Activated effector memory CD4-positive, alpha-beta T cell treated with Interleukin-2 at 50 U/mL for 16 hours (primary cell): ENCODE measurements at places on chromosomes 7 and 10.

DNA sequence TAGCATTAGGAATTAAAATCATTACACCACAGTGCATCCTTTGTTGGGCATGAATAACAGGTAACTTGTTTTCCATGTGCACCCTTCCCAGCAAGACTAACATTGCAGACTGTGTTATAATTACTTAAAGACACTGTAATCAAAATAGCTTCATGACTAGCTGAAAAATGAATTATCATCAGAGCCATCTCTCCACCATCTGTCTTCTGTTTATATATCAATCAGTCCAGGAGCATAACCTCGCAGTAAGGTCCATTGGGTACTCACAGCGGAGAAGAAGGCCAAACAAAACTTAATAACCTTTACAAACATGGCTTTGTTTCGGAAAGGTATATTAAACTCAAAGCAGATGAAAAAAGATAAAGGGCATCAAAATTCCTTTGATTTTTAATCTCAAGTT lies 90.6 kb downstream of the ODAD2 start:
- no peak for DNase-seq

GRCh38 chr10:126270111-126270510 lies 118.2 kb downstream of the ADAM12 start:
- DNase-seq = no peak

DNA sequence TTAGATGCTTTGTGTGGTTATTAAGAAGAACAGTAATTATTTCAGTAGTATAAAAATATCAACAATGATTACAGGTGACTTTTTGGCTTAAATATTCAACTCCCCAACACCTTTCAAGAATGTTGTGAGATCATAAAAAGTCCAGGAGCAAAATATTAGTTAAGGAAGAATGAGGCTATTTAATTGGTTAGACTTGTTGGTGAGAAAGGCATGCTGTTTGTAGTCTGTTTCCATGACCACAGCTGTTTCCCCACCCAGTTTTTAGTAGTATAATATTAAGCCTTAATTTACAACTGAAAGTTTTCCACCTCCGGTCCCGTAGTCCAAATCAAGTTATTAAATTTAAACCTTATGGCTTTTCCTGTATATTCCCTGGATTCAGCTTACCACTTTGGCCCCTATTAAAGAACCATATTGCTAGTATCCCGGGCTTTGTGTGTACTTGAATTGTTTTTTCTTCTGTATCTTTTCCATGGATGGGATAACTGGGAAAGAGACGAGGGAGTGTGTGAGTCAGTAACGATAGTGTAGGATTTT lies 133.3 kb downstream of the CELF2 start:
- DNase-seq = no peak

DNA sequence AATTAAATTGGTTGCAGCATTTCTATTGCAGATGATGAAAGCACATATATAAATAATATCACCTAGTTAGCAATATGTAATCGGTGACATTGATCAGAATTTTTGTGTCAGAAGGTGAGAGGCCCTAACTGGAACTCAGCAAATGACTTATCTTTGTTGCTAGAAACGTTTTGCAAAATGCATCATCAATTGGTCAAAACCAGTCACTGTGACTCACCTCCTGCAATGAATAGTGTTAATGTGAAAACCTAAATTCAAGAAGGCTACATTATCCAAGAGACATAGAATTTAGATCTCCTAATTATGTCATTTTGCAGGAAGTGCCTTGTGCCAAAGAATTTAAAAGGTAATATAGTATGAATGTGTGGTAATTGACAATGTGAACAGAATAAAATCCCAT lies 9.8 kb upstream of the PNLIPRP3 start:
- DNase-seq = no peak

DNA sequence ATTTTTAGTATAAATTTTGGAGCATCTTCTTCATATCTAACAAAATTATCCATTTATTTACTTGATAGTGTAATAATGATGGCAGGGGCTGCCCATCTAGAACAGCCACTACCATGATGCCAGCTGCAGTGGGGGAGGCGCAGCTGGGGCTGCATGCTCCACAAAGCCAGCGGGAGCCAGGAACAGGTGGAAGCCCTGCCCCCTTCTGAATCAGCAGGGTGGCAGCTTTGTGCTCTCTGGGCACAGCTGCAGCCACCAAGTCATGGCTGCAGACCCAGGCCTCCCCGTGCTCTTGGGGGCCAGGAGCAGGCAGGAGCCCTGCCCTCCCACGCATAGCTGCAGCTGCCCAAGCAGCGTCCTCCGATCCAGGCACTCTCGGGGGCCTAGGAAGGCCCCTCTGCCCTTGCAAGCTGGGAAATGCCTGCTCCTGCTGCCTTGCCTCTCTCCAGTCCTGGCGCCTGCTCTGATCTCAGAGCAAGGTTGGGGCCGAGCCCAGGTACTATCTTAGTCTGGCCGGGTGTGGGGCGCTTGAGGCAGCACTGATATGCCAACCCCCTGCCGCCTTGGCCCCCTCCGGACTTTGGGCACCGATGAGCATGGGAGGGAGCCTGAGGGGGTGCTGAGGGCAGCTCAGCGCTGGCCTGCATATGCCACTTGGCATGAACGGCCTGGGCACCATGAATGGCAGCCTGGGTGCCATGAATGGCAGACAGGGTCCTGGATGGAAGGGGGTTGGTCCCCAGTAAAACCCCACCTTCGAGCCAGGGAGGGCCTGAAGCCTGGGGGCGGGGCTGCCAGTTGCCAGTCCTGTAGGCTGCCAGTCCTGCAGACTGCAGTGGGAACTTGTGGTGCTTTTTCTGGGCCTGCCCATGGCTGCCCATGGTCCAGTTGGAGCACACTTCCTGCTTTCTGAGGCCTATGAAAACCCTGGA lies 1110.8 kb upstream of the POT1 start:
- DNase-seq = no peak

DNA sequence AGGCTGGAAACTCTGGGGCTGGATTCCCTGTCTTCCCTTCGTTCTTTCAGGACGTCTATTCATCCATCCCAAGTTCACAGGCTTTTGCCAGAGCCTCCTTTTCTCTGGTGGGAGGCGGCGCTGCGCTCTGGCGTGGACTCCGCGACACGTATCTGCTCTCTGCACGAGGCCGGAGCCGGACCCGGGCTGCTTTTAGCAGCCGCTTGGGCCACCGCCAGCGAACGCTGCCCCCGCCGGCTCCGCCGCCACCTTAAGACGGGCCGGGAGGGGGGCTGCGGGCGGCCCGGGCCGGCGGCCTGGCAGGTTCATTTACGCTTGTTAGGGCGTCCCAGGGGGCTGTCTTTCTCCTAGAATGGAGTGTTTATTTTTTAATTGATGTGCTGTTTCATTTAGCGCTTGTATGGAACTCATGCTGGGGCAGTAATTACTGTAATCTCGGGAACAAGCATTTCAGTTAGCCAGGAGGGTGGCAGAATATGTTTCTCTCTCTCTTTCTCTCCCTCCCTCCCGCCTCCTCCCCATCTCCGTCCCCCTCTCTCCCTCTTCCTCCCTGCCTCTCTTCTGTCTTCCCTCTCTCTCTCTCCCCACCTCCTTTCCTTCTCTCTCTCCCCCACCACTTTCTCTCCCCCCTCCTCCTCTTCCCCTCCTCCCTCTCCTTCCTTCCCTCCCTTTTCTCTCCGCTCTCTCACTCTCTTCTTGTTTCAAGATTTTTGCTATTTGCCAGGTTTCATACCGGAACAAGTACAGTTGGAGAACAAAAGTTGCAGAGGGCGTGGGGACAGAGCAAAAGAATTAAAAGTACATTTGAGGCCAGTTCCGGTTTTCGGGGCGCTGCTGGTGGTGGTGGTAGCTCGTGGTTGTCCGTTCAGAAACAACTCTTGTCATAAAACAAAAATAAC lies 1.3 kb upstream of the FZD8 start:
- DNase-seq = no peak

GRCh38 chr10:115129752-115130151 lies 36.6 kb downstream of the ATRNL1 start:
- DNase-seq = no peak

DNA sequence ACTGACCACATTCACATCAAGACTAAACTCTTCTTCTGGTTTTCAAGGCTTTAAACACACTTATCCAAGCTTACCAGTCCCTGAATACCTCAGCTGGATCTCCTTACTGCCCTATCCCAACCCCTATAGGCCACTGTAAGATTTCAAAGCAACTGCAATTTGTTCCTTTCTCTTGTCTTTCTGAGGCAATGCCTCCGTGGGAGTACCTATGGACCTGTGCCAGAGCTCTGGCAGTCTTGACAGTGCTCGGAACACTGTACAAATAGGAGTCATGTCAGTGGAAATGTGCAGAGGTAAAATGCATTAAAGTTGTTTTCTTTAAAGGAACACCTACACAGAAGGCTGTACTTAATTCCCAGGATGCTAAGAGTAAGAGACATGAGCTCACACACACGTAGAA lies 124.7 kb downstream of the CNOT4 start:
- DNase-seq = no peak

DNA sequence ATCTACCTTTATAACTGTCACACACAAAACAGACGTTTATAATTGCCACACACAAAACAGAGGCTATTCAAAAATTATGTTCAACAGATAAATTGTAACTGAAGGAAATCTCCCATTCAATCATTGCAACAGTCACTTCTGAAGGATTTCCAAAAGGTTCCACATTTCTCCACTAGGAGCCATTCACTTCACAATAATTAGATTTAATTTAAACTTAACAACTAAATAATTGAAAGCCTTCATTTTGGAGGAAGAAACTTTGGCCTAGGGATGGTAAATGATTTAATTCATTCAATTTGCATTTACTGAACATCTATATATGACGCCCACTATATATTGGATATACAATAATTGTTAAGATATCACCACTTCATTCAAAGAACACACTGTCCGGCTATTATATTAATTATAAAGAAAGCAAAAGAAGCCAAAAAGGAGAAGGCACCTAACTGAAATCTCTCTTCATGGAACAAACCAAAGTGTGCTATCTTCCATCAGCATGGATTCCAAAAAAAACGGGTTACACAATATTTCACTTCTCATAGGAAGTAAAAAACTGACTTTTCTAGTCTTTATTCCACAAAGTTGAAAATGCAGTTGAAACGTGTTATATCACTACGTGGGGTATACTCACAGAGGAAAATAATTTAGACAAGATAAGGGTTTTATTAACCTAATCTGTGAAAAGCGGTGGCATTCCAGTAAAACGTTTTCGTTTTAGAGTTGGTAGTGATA lies 1.7 kb downstream of the ATAD1 start:
- DNase-seq = no peak

- DNase-seq = no peak
Measured at GRCh38 chr7:3158341-3158760, 114.7 kb upstream of the CARD11 start.

DNA sequence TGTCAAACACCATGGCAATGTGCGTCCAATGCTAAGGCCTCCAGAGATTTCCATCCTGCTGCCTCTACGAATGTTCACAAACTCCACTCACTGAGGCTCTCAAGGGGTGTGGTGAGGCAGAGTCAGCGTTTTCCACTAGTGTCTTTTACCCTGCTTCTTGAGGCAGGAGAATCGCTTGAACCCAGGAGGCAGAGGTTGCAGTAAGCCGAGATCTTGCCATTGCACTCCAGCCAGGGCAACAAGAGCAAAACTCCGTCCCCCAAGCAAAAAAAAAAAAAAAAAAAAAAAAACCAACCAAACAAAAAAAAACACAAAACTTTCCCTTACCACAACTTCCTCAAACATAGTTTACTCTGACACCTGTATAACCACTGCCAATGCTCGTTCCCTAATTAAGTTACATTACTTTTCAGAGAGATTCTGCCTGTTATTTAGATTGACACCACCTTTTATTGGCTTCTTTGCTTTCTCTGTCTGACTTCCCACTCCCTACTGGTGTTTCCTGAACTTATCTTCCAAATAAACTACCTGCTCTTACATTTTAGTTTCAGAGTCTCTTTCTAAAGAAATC lies 102.1 kb upstream of the ZNF746 start:
- DNase-seq = no peak

DNA sequence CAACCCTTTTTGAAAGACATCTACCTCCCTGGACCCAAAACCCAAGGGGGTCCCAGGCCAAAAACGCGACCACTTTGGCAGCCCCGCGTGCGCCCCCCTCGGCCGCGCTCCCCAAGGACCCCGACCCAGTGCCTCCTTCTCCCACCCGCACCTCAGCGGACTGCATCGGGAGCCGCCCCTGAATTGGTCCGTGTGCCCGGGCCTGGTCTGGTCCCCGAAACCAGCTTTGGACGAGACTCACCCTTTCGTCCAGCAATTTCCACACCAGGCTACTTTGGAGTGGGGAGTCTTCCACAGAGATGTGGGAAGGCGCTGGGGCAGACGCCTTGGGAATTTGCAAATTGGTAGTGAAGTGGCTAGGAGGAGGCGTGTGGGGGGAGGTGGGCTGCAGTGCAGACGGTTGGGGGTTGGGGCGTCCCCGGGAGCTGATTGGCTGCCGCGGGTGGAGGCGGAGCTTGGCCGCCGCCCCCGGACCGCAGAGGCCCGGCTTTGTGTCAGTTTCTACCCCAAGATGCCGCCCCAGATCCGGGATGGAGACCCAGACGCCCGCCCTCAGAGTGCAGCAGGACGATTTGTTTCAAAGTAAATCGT lies 16.9 kb downstream of the TCAF1 start:
- no peak for DNase-seq

DNA sequence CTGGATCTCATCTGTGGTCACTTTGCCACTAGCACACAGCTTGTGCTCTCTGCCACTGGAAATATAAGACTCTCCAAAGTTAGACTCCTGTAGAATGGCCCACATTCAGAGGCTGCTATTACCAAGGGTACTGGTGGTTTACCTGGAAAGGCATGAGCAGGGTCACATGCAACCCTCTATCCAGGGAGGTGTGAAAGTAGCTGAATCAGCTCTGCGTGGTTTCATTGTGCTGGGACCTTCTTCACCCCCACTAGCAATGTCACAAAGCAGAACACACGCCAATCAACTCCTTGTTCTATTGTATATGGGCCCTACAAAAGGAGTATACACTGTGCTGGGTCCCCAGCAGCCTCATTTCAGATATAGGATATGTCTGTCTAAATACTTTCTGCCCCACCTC lies 353.6 kb upstream of the AUTS2 start:
- no peak for DNase-seq

GRCh38 chr10:31939797-31940708 lies 11.4 kb upstream of the ARHGAP12 start:
- DNase-seq = no peak

- DNase-seq = no peak
Measured at GRCh38 chr7:130912082-130912861, 178.3 kb upstream of the KLF14 start.

- DNase-seq = no peak
Measured at GRCh38 chr10:126538439-126539135, 131.9 kb downstream of the C10orf90 start.

DNA sequence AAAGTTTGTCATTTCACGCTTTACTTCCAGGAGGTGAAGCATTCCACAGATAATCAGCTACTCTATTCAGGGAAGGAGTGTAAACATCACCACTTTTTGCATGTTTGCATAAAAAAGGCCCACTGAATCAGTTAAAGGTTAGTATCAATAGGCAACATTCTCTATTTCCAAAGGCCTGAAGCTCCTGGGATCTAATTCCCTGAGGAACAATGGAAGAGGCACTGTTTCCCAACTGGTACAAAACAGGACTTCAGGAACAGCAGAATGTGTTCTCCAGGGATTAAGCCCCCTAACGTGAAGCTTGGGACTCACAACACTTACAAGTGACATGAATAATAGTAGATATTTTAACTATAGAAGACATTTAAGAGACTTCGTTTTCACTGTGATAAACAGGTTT lies 6.1 kb downstream of the LRRN3 start:
- DNase-seq = no peak
